Fibroblast of skin of abdomen (primary cell): ENCODE measurements at places on chromosomes 11 and 22.

DNA sequence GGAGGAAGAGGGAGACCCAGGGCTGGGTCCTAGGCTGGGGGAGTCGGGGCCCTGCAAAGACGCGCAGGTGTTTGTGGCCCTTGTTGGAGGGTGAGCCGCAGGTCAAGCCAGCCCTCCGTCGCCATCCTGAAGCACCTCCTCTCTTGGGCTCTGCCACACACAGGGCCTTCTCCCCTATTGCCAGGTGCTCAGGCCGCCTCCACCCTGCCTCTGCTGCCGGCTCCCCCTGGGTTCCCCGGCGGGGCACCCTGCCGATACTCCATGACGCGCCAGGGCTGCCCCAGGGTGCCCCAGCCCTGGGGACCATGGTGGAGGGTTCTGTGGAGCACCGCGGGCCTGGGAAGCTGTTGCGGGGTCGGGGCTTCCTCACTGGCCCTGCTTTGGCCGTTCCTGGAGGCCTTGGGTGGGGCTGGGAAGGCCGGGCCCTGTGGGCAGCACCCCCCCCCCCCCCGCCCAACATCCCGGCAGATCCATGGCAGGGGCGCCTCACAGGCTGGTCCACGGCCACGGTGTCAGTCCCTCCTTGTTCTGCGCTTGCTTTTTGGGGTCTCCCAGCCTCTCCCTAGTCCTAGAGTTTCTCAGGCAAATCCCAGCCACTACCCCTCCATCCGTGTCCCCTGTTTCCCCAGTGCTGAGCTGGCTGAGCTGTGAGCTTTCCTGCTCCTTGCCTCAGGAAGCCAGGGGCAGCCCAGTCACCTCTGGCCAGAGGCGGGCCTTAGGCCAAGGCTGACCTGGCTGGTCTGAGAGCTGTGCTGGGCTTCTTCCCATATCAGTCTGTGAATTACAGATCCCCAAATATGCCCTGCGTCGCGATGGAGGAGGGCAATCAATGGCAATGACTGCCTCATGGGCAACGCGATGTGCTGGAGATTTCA lies 2.3 kb upstream of the ADORA2A start:
- DNase-seq = no peak

- DNase-seq = peak; percentile 4
These were observed 1.1 kb downstream of the TBCEL start for GRCh38 chr11:121024989-121025388.

GRCh38 chr11:44778195-44779100 lies 51.7 kb downstream of the TSPAN18 start:
- no peak for DNase-seq

DNA sequence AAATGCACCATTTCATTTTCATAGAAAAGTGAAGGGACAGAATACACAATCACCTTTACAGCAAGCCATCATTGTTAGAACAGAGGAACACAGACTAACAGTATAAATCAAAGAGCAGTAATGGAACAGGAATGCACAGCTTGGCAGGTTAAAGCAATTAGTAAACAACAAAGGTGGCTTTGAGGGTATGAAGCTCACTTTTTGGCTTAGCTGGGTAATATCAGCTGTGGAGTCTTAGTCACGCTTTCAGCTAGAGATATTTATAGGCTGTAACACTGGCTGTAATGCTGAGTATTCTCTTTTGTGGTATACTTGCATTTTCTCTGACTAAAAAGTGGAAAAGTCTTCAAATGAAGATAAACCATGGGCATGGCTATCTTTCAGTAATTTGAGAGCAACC lies 1780.5 kb downstream of the LRRC4C start:
- DNase-seq = no peak

DNA sequence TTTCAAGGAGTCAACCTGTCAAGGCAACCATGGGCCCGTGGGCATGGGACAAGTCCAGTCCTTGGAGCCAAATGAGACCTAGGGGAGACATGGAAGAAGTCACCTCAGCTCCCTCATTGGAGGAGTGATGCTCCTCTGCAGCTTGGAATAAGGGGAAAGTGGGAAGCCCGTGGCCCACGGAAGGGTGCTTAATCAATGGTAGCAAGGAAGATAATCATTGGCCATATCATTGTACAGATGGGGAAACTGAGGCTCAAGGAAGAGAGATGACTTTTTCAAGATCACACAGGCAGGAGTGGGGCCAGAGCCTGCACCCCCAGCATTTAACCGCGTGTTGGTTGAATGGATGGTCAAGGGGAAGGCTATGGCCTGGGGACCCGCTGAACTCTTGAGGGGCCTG lies 133.0 kb downstream of the OSBP2 start:
- no peak for DNase-seq

- no peak for DNase-seq
These were observed 942 bp upstream of the RPS6KA4 start for GRCh38 chr11:64357904-64358535.

DNA sequence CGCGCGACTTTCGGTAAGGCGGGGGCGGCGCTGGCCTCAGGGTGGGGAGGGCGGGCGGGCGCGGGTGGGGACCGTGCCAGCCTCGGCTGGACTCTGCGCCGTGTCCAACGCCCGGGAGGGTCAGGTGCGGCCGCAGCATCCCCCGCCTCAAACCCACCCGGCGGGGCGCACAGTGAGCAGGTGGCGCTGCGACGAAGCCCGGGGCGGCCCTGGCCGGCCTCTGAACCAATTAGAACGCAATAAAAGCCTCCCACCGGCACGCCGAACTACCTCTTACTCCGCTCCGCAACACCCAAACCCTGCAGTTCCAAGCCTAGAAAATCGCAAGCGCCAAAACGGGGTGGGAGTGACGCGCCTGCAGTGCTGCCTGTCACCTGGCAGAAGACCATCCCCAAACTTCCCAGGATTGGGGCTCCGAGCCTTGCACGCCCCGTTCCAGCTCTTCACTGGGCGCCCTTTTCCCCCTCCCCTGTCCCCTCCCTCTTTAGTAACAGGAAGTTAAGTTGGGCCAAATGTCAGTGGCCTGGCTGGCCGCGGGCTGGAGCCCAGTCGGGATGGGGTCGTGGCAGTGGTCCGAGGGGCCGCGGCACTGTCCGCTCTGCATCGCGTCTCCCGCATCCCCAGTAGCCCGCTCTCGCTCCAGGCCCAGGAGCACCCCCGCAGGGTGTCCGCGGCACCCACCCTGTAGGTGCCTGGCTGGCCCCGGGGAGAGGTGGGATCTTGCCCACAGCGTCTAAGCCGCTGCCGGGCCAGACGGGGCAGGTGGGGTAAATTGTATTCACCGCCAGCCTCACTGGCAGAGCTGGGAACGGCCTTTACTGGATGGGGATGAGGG lies 541 bp downstream of the MICAL2 start:
- no peak for DNase-seq

GRCh38 chr11:102604875-102605274 lies 20.3 kb downstream of the MMP20 start:
- DNase-seq = no peak

- peak; percentile 39 for DNase-seq
These were observed 23.4 kb downstream of the KRTAP5-5 start for GRCh38 chr11:1652771-1653540.

DNA sequence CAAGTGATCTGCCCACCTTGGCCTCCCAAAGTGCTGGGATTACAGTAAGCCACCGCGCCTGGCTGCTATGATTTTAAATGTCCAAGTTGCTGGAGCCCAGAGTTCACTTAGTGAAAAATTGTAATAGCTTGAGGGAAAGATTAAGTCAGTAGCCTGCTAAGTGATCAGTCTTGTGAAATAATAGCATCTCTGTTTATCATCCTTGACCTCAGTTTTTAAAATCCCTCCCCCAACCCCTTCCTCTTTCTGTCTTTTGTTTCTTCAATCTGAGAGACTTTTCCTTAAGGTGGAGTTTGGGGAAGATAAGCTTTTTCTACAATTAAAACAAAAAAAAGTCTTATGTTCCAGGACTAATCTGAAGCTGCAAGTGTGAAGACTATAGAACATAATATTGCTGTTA lies 6.4 kb downstream of the HIPK3 start:
- no peak for DNase-seq

- DNase-seq = no peak
These were observed at the start of gene ADAMTS8 for GRCh38 chr11:130428316-130429119. Gene ADAMTS8 (minus strand): TSS chr11:130428609. CDS start chr11:130428286, 323 bp downstream.

DNA sequence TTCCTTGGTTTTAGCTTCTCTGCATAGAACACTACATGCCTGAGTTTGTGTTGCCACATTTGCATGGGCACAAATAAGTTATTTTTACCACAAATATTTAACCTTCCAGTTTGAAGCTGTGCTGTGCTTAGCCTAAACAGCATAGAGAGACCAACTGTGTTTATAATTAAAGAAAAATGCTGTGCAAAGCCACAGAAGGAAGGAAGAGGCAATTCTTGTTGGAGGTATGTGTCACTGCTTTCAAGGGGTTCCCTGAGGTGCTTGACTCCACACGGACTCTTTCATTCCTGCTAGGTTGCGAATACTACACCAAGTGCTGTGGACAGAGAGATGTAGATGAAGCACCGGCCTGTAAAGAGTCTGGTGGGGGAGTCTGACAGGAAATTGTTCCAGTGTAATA lies 47.6 kb upstream of the OLFML1 start:
- peak; percentile 83 for DNase-seq

- peak; percentile 89 for DNase-seq
These were observed 74.0 kb downstream of the ADAMTS15 start for GRCh38 chr11:130522284-130522961.

DNA sequence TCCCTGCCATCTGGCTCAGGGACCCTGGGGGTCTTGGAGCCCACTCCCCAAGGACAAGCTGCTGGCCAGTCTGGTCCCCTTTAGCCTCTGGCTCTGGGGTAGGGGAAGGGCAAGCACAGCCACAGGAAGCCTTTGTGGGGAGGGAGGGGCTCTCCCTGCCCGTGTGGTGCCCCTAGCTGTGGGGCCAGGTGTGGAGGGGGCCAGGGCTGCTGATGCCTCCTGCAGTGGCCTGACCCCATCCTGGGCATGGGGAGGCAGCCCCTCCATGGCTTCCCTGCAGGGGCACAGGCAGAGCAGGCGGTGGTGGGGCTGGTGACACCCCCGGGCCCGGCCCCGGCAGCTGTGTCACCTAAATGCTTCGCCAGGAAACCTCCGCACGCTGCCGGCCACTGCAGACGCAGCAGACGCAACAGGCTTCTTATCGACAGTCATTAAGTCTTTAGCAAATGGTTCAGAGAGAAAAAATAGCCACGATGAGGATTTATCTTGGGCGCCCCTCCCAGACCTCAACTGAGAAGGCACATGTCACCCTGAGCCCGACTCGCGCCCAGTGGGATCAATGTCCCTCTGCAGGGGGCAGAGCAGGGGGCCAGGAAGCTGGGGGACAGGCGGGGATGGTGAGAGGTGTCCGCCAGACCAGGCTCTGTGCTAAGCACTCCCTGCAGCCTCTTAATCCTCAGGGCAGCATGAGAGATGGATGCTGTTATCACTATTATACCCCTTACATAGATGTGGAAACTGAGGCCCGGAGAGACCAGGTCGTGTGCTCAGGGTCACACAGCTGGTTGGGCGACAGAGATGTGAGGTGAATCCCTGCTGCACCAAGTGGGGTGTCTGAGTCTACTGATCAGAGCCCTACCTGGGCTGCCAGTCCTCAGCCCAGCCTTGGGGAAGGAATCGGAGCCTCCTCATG lies 33.9 kb downstream of the FLRT1 start:
- DNase-seq = no peak

DNA sequence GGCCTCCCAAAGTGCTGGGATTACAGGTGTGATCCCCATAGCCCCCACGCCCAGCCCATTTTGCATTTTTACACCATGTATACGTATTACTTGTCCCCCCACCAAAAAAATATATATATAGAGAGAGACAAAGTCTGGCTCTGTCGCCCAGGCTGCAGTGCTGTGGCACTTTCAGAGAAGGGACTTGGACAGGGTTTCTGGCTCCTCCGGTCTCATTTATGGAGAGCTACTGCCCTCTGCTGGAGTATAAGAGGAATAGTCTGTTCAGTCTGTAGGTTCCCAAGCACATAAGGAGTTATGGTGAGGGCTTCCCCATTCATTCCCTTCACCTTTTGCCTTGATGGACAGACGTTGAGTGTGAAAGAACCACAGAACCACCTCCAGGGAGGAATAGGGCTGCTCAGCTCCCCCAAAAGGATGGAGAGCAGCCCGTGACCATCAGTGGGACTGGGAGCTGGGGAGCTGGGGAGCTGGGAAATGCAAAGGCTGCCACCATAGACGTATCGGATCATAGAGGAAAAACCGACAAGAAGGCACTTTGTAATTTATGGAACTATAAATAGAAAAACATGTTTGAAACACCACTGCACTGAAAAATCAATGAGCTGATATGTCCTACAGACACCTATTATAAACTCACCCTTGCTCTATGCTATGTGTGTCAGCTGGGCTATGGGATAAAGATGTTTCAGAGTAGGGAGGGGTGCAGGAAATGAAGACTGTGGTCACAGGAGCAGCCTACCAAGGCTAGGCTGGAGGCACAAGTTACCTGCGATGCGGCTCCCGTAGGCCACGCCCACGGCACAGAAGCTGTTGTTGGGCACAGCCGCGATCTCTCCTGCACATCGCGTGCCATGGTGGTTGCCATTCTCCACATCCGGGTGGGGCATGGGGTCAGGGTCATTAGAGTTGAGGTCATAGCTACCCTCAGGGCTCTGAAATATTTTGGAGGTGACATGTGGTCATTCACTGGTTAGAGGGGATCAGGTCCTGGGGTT lies 5.2 kb downstream of the PCSK7 start:
- DNase-seq = peak; percentile 74

DNA sequence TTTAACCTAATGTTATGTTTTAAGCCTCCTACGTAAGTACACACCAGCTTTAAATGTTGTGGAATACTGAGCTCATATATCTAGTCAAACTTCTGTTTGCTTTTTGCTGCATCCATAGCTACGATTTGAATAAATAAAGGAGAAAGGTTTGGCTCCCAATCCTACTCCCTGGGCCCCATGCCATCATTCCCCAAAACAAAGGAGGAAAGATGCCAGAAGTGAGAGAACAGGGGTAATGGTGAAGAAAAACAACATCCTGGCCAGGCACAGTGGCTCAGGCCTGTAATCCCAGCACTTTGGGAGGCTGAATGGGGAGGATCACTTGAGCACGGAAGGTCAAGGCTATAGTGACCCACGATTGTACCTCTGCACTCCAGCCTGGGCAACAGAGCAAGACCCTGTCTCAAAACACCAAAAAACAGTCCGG lies 26.5 kb downstream of the SCGB1A1 start:
- no peak for DNase-seq

GRCh38 chr22:37281646-37282384 lies 493 bp upstream of the CYTH4 start:
- DNase-seq = no peak

GRCh38 chr11:8025816-8026215 lies 38.7 kb downstream of the EIF3F start:
- peak; percentile 81 for DNase-seq
